ENCODE measurements at places on chromosomes 3 and 15.

DNA sequence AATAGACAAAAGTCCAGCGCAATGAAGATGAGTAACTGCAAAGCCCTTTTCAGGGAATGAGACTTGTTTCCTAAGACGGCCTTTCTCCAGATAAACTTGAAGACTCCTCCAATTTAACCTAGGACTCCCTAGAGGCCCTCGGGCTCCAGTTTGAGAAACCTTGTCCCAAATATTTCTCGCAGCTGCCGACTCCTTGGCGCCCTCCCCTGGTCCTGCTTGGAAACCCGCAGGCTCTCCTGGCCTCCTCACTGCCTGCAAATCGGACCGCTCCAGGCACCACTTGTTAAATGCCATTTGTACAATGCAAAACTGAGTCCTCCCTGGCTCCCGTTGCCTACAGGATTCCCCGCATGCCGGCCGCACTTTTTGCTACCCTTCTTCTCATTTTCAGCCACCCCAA, 36.8 kb downstream of the MUC4 start:
- peak; percentile 38 for DNase-seq

DNA sequence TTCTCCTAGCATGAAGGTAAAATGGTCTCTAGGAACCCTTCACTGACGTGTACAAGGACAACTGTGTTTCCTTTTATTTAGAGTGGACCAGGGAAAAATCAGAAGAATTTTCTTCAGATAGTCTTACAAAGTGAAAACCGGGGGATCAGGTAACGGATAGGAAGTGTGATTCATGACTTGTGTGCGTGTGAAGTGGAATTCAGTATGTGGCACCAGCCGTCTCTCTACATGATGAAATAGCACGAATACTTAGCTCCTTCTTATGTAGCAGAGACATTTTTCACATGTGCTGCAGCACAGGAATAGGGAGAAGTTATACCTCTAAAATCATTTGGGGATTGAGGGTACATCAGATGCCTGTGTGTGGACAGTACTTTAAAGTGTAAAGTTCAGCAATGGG, 159.2 kb downstream of the MEX3B start:
- DNase-seq, result no peak

DNA sequence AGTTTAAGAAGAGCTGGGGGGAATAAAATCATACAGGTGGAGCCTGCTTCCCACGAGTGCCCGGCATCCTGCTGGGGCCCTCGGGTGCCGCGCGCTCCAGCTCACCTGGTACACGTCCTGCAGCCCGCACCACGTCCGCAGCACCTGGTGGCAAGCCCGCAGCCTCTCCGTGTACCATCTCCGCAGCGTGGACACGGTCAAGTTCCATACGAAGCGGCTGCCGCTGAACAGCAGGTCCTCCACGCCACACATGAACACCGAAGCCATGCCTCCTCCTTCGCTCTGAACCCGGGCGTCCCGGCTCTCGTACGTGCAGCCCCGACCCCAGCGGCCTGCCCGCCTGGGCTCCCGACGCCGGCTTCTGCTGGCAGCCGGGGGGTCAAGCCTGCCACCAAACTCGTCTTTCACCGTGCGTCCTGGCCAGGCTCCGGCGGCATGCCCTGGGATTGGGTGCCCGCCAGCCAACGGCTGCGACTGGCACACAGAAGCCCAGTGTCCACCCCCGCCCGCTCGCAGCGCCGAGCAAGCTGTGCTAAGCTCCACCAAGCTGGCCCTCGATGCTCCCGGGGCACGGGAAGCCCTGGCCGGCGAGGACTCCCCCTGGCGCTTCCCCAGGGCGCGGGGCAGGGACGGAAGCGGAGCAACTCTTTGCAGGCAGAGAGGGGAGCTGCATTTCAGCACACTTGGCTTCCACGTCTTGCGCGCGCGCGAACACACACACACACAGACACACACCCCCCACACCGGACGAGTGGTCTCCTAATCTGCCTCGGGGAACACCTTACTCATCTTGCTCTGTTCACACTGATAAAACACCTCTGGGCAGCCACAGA, at the start of gene FRMD4B:
Gene FRMD4B, minus strand, starts transcription at position 366 of the 833 bp plus-strand sequence. Its CDS starts 99 bp downstream, at position 267.
- DNase-seq, result peak; percentile 30

DNA sequence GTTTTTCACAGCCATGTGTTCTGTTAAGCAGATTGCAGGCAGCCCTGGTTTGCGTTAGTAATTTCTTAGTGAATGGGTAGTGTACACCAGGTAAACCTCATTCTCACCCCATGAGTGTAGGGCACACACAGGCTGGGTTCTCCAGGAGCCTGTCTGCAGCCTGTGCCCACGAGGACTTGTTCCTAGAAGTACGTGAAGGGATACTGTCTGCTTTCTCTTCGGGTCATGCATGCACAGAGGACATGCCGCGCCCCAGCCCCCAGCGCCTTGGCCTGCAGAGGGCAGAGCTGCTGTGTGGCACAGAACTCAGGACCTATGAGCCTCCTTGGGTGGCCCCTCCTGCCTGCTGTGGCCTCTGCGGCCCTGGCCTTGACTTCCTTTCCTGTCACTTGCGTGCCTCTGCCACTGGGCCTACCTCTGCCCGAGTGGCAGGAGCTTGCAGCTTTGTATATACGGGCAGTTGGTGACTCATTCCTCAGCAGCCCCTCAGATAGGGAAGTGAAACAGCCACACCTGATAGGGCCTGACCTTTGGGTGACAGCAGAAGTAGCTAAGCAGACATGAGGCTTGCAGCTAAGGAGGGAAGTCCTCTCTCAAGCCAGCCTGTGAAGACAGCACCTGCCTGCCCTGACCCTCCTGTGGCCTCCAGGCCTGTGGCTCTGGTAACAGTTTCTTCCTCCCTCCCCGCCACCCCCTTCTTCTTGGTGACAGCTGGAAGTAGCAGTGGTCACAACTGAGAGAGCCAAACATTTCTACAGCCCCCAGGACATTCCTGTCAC, 19.5 kb downstream of the PPCDC start:
- no peak for DNase-seq

- DNase-seq, result peak; percentile 21
Measured at GRCh38 chr3:161420746-161421145, 49.4 kb upstream of the SPTSSB start.

DNA sequence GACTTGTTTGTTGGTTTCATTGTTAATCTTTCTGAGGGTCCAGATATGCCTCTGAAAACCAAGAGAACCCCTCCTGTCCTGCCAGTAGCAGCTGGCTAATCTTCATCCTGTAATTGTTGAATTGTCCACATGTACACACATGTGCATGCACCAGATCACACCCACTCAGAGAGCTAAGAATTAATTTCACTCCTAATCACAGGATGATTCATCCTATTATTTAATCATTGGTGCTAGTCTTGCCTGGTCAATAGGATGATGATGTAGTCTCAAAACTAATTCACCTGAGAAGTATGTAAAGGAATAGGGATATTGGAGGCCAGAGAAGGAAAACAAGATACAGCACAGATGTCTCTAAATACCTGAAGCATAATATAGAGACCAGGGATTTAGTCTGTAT, 7.8 kb upstream of the AHSG start:
- DNase-seq, result no peak

DNA sequence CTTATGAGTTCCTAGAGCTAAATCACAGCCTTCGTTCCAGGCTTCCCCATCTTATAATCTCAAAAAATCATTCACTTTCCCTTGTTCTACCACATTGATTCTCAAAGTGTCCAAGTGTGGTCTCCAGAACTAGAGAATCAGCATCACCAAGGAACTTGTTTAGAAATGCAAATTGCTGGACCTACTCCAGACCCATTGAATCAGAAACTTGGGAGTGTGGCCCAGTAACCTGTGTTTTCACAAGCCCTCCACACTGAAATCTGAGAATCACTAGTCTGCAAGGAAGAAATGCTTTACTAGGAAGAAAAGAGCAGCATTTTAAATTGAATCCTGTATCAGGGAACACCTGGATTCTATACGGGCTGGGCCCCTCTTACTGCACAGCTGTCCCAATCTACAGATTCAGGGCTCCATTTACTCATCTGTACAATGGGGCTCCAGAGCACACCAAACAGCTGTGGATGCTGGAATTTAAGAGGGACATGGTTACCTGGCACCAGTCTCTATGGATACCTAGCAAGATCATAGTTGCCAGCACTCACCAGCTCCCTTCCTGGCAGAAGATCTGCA, 3.9 kb downstream of the MEGF11 start:
- DNase-seq, result no peak

- no peak for DNase-seq
Measured at GRCh38 chr3:31873254-31873820, 107.7 kb downstream of the OSBPL10 start.

GRCh38 chr3:98440283-98440682, 22.7 kb upstream of the OR5K1 start:
- no peak for DNase-seq

- DNase-seq, result no peak
Measured at GRCh38 chr3:195150181-195151118, 120.5 kb downstream of the XXYLT1 start.

GRCh38 chr3:88009066-88009465, 49.7 kb downstream of the CGGBP1 start:
- DNase-seq, result no peak

GRCh38 chr15:74209997-74210671, 7.5 kb upstream of the STRA6 start:
- DNase-seq, result no peak

DNA sequence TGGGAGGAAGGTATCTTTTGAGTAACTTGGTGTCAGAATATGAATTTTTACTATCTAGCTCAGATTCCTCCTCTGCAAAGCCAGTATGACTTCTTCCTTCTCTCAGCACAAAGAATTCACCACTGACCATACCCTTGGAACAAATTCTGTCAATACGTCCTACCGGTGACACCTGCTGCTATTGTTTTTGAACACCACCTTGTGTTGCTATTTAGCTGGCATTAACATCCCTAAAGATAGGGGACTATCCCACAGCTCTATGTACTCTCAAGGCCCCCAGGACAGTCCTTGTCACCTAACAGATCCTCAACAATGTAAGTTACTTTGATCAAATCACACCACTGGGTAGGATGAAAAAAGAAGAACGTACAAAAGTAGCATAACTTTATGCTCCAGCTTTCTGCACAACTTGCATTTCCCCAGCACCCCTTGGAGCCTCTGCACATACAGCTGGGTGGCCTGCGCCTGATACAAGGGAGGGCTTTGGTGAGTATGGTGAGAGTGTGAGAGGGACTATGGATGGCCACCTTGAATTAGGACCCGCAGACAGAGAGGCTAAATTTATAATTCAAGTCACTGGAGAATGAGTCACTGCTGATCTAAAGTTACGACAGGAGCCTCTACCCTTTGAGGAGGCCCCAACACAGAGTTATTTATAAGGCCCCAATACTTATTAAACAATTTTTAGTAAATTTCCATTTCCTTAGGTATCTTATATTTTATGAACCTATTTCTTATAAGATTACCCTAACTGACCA, 2.3 kb upstream of the COLQ start:
- no peak for DNase-seq

All from NCI-H1930 (cell line).